ENCODE measurements at places on chromosomes 13 and 19.

DNA sequence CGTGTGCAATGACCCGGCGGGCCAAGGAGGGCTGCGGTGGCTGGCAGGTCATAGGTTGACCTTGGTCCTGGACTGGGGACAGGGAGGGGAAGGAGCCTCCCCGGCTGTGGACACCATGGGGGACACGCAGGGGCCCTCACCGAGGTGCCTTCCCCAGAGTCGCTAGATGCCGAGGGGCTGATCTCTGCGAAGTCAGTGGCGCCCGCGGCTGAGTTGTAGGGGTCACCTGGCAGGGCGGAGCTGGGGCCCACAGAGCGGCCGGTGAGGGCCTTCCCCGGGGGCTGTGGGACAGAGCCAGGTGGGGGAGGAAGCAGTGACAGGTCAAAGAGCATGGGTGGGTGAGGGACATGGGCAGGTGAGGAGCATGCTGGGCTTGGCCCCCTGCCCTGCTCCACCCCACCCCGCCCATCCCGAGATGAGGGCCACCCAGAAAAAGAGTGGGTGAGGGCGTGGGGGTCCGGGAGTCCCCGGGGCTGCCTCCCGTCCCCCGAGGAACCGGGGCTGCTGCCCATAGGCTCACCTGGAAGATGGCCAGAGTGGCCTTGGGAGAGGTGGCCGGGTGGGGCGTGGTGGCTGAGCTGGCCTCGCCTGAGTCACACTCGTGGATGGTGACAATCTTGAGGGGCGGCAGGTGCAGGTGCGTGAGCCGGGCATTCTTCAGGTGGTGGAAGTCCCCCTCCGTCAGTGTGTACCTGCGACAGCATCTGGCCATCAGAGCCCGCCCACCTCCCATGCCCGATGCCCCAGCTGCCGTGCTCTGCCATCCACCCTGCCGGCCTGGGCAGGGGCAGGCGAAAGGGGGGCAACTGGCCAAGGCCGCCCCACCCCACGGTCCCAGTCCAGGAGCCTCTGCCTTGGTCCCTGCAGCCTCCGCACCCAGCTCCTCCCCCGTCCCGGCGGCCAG lies 3.5 kb downstream of the CBARP start:
- no peak for DNase-seq

GRCh38 chr19:32196690-32197420 lies 148.6 kb upstream of the ZNF507 start:
- no peak for DNase-seq

DNA sequence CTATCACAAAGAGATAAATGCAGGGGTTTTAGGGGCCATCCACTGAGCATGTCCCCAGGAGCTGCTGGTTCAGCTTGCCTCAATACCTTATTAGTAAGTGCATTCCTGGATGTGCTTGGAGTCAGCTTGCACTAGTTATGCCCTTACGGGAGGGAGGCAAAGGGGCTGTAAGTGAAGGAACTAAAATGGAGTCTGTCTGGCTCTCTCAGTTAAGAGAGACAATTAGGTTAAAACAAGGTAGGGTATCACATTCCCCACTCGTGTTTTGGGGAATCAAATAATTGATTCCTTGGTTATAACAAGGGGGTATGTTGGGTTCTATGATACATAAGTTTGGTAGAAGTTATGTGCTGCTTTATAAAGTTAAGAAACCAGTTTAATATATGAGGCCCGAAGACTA lies 78.9 kb downstream of the ZNF100 start:
- DNase-seq: no peak

GRCh38 chr13:80821466-80821865 lies 480.5 kb upstream of the SPRY2 start:
- DNase-seq: no peak
